Stimulated activated CD8-positive, alpha-beta memory T cell treated with anti-CD3 and anti-CD28 coated beads, Interleukin-12 subunit alpha, Interleukin-12 subunit beta, amount 100 ng/mL, for 4 hours (primary cell): ENCODE measurements at places on chromosomes 6 and 20.
A peak's percentile ranks its signal among the peaks of the same experiment; 100 is the strongest.

GRCh38 chr6:24099181-24099580 is 26.8 kb upstream of the NRSN1 start:
- no peak for DNase-seq

DNA sequence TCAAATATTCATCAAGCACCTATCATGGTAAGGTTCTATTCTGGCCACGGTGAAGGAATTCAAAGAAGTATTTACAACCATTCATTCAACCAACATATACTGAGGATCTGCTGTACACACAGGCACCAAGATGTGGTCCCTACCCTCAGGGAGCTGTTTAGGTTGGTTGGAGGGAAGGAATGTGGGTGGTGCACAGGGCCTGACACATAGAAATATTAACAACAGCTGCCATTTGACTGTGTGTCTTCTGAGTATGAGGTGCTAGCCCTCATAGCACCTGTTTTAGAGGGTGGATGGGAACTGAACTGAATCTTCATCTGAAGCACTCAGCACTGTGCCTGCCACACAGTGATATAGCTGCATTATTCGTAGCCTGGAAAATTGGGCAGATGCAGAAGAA is 7.3 kb downstream of the SNPH start:
- no peak for DNase-seq

DNA sequence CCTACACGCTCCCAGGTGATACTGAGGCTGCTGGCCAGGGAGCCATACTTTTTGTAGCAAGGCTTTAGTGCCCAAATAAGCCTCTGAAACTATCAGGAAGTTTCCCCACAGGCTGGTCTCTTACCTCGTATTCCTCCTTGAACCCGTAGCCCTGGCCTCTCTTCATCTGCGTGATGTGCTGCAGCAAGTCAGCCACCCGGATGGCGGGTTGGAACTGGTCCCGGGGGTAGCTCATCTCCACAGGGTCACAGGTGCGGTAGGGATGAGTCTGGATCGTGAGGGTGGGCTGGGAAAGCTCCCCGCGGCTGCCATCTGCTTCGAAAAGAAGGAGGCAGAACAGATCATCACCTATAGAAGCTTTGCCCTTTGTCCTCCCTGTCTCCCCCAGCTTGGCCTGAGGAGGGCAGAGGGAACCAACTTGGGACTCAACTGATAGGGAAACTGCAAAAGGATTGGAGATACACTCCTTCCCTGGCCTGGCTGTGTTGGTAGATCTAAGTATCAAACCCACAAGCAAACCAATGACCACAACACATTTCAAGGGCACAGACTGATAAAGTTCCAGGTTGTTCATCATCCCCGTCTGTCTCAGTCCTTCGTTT is 543.2 kb upstream of the CHD6 start:
- DNase-seq, result no peak

- DNase-seq, result no peak
Measured at GRCh38 chr6:87830907-87831306, 128.9 kb upstream of the AKIRIN2 start.

DNA sequence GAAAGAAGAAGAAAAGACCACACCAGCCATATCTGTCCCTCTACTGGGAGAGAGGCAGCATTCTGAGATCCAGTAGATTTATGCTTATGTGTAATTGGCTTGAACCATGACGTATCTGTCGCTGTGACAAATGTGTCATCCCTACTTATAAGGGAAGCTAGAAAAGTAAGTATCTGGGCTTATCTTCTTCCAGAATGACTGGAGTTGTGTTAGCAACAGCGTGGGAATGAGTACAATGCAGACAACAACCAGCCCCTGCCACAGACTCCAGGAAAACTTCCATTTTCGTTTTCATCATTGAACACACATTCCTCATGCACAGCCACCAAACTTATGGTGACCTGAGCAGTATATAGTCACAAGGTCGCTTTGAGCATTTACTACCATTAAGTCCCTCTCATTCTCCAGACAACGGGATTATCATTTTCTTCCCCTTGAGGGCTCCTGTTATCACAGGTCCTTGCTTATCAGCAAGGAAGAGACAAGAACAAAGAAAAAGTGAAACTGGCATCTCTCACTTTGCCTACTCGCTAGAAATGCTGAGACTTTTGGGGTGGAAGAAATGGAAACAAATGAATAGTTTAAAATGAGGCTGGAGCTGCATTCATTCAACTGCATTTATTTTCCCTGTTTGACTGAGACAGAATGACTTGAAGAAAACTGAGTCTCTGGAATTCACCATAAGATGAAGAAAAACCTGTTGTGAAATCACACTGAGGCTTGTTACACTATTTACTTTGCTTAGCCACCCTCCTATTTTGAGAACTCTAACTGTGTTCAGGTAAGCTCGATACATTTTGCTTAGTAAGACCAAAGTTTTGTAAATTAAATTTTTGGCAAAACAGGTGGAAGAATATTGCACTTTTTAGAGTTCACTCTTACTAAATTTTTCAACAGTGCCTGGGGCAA is 149.3 kb upstream of the FOXQ1 start:
- no peak for DNase-seq

DNA sequence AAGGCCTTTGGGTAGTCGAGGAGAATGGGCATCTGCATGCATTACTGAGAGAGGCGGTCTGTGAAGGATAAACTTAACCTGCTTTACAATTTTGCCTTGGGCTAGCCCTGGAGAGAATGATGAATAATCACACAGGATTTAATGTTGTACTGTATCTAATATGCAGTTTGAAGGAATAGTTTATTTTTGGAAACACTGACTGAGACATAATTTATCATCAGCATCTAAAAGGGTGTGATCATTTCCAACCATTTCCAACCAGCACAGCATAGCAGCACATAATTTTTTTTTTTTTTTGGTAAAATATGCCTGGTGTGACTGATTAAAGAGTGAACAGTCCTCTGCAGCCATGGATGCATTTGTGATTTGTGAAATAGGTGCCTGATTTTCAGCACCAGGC is 519.5 kb downstream of the PHF3 start:
- DNase-seq, result no peak

- DNase-seq, result no peak
Measured at GRCh38 chr6:43956478-43956877, 170.8 kb downstream of the MRPL14 start.

GRCh38 chr20:63024573-63025392 is 18.0 kb upstream of the BHLHE23 start:
- DNase-seq, result no peak

DNA sequence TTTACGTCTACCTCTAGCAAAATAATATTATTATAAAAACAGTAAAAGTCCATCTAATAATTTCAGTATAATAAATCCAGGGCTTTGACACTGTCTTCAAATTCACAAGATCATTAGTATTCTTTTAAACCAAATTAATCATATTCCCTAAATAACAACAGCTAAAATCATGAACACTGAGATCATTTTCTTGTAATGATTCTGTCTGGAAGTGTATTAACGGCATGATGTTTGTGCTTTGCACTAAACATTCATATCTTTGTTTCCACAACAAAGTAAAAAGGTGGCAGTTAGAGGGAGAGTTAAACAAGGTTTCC is 18.8 kb downstream of the HIVEP2 start:
- no peak for DNase-seq

DNA sequence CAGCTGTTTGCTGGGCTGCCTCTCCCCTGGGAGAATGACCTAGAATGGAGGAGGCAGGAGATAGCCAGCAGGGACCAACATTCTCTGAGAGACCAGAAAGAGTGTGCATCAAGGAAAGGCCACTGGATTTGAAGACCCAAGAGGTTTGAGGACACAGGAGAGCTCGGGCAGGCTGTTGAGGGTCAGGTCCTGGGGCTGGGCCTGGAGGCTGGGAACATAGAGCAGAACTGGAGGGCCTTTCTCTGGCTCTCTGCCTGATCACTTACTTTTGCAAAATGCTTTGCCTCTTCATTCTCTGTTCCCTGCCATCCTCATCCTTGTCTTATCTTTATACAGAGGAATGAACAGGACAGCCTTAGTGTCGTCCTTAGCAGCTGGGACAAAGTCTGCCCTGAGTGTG is 2.5 kb downstream of the IYD start:
- no peak for DNase-seq

DNA sequence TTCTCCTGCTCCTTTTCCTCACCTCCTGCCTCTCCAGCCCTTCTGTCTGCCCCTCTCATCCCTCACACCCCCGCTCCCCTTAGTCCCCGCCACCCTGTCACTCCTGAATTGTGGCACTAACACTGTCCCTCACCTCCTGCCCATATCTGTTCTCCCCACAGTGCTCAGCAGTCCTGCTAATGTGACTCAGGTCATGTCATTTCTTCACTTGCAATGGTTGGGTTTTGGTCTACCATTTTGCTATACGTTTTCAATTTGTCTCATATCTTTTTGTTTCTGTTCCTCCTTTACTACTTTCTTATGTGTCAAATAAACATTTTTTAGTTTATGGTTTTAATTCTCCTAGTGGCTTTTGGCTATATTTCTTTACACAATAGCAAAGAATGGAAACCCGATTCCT is 1.3 kb upstream of the HLA-B start:
- no peak for DNase-seq

DNA sequence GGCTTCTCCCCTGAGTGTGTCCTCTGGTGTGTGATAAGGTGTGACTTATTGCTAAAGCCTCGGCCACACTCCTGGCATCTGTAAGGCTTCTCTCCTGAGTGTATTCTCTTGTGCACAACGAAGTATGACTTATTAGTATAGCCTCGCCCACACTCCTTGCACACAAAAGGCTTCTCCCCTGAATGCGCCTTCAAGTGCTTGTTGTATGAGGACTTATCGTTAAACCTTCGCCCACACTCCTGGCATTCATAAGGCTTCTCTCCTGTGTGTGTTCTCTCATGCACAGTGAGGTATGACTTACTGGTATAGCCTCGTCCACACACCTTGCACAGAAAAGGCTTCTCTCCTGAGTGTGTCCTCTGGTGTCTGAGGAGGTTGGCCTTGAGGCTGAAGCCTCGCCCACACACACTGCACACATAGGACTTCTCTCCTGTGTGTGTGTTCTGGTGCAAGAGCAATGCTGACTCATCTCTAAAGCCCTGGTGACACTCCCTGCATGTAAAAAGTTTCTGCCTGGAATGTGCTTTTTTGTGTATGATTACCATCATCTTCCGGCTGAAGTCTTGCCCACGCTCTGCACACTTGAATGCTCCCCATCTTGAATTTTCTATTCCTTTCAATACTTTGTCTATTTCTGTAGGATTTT is 20.4 kb downstream of the ZNF337 start:
- DNase-seq, result no peak

DNA sequence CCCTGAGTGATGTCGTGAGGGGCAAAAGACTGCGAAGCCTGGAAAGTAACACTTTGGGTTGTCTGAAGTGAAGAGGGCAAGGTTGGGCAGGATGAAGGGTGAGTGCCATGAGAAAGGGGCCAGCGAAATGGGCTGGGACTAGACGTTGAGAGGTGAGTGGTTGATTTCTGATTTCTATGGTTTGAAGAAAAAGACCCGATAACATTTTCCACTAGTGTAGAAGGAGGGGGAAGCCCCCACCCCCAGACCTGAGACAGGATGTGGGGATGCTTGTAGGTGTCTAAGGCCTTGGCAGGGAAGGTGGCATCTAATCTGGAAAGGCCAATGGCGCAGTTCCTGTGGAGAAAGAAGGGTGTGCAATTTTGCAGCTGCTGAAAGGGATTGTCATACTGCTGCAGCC is 25.3 kb upstream of the KIF3B start:
- DNase-seq, result peak; percentile 57

- DNase-seq, result no peak
Measured at GRCh38 chr20:40434122-40434521, 254.9 kb downstream of the MAFB start.

GRCh38 chr20:1688886-1689538 is 31.4 kb upstream of the SIRPG start:
- DNase-seq, result no peak

DNA sequence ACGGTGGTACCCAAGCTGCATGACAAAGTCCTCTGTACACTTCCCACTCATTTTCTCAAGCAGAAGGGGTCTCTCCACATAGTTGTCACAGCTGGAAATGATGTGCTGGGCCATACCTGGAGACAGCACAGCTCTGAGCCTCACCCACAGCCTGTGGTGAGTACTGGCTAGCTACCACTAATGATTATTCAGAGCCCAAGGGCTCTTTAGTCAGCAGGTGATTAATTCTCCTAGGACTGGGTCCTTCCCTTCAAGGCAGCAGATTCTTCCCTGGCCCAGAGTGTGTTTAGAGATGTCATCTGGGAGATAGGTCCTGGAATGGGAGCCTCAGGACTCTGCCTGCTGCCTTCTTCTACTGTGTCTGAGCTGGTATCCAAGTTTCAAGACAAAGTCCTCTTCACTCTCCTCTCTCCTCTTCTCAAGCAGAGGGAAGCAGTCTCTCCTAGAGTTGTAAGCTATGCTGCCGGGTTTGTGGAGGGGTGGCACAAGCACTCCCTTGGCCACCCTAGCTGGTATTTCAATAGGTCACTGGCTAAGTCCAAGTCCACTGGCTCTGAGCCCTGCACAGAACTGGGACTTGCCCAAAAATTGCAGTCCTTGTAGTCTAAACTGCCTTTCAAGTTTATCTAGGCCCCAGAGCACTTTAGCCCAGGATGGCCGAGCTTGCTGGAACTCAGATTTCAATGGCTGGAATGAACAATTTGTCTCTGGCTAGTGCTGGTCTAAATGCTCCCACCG is 49.8 kb upstream of the VGLL2 start:
- DNase-seq, result no peak
